ENCODE measurements at places on chromosomes 6 and 20.

GRCh38 chr6:169445661-169446581 lies 192.3 kb upstream of the THBS2 start:
- DNase-seq: no peak

DNA sequence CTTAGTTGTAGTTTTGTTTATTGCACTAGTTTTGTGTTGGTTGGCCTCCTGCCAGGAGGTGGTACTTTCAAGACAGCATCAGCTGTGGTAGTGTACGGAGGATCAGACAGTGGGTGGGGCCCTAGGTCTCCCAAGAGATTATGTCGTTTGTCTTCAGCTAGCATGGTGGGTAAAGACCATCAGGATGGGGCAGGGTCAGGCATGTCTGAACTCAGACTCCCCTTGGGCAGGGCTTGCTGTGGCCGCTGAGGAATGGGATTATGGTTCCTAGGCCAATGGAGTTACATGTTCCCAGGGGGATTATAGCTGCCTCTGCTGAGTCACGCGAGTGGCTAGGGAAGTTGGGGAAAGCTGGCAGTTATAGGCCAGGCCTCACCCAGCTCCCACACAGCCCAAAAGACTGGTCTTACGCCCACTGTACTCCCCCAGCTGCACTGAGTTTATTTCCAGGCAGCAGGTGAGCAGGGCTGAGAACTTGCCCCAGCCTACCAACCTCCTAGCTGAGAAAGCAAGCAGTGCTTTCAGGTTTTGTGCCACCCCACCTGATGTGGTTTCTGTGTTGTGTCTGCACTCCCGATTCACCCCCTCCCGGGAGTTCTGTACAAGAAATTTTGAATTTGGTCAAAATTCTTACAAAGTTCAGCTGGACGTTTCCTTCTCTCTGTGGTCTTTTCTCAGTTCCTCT lies 24.7 kb downstream of the ZSCAN31 start:
- no peak for DNase-seq

GRCh38 chr20:2750491-2751251 lies 49.8 kb downstream of the CPXM1 start:
- no peak for DNase-seq

GRCh38 chr20:17609811-17610377 lies 40.0 kb downstream of the DSTN start:
- no peak for DNase-seq

GRCh38 chr6:158570681-158570962 lies 10.7 kb downstream of the TMEM181 start:
- DNase-seq: no peak

- no peak for DNase-seq
Observed at GRCh38 chr6:44010411-44011349, 116.6 kb downstream of the MRPL14 start.
